ENCODE measurements at places on chromosomes 5 and 9.

- DNase-seq = no peak
These were observed 269.4 kb upstream of the IRX1 start for GRCh38 chr5:3325972-3326840.

- peak; percentile 69 for DNase-seq
These were observed 145.5 kb downstream of the ERCC6L2 start for GRCh38 chr9:96020792-96021550.

- DNase-seq = no peak
These were observed 18.1 kb downstream of the GRXCR2 start for GRCh38 chr5:145854651-145855258.

- no peak for DNase-seq
These were observed 59.6 kb upstream of the NFIL3 start for GRCh38 chr9:91483189-91483691.

- no peak for DNase-seq
These were observed 70.4 kb upstream of the DAP start for GRCh38 chr5:10831419-10831818.

Measured in stimulated activated CD8-positive, alpha-beta memory T cell treated with anti-CD3 and anti-CD28 coated beads, Interleukin-4, amount 100 ng/mL, for 48 hours (primary cell).